Mucosa of descending colon (tissue), 3 donors: ENCODE measurements at places on chromosomes 3 and 15. TPM values are rescaled to one million over a fixed set of nuclear protein-coding genes. Genes with fewer than 3 reads are reported as not detected.

DNA sequence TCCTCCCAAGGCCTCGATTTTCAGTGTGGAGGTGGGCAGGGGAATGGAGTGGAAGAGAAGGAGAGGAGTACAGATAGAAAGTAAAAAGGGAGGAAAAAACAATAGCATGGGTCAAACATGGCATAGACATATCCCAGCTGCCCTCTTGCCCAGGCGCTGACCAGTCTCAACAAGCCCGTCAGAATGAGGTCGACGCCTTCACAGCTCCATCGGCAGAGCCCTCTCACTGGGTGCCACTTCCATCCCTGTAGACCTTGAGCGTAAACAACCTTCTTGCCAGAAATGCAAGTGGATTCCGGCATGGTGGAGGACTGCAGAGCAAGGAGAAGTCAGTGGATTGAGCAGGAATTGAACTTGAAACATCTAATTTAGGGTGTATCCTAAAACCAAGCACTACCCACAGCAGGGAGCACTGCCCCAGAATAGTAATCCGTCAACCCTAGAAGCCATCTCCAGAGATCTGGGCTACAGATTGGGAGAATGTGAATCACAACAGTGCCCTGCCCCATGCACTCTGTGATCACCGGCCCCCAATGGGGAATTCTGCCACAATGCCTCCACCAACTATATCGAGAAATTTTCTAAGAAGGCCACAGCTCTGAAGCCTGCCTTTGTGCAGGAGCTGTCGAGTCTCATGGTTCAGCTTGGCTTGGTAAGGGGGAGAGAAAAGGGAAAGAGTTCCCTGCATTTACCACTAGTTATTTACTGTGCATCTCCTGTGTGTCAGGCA, 190.1 kb downstream of the UACA start:
- no peak for DNase-seq

Gene CCR4
- total RNA-seq: 0.14 TPM

Gene CTXN2
- total RNA-seq: 0.16 TPM

Gene ASB14
- not detected for total RNA-seq

DNA sequence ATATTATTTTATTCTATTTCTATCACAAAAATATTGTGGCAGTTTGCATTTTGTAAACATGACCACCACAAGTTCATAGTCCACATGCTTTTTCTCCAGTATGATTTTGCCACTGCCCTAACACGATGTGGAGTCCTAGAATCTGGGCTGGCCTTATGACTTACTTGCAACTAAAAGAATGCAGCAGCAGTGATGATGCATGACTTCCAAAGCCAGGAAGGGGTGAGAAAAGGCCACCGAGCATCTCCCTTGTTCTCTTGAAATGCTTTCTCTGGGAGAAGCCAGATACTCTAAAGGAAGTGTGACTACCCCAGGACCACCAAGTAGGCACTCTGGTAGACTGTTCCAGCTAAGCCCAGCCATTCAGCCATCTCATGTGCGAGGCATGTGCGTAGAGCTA, 191.6 kb upstream of the MRPL3 start:
- DNase-seq: no peak
